HFFc6 (cell line): ENCODE measurements at places on chromosomes 6 and 20.

DNA sequence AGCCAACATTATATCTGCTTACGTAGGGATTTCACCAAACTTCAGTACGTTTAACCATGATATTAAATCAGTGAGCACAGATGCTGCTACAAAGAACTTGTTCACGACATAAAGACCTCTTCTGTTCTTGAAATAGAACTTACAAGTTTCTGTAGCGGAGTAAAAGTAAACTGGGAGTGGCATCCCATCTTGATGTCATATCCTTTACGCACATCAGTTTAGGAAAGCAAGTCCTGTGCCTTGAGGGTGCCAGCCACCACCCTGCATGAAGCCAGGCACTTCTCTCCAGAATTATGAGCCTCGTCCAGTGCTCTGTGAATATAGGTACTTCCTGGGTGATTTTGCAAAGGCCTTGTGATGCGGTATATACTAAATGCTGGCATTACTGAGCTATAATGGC lies 122.6 kb downstream of the BTBD3 start:
- no peak for DNase-seq

DNA sequence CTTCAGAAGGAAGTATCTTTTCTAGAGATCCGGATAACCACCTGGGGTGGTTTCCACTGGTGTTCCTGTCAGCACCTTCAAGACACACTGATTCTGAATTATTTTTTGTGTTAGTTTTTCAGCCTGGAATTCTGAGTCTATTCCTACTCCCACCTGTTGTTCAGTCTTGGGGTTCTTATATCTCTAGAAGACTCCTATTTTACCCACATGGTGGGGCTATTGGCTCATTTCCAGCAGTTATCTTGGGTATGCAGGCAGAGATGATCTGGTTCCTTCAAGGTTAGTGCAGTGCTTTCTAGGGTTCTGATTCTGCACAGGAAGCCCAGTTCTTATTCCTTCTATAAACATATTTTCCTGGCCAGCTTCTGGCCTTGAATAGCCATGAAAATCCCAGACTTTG lies 175.6 kb upstream of the PDE7B start:
- DNase-seq: peak; percentile 19

DNA sequence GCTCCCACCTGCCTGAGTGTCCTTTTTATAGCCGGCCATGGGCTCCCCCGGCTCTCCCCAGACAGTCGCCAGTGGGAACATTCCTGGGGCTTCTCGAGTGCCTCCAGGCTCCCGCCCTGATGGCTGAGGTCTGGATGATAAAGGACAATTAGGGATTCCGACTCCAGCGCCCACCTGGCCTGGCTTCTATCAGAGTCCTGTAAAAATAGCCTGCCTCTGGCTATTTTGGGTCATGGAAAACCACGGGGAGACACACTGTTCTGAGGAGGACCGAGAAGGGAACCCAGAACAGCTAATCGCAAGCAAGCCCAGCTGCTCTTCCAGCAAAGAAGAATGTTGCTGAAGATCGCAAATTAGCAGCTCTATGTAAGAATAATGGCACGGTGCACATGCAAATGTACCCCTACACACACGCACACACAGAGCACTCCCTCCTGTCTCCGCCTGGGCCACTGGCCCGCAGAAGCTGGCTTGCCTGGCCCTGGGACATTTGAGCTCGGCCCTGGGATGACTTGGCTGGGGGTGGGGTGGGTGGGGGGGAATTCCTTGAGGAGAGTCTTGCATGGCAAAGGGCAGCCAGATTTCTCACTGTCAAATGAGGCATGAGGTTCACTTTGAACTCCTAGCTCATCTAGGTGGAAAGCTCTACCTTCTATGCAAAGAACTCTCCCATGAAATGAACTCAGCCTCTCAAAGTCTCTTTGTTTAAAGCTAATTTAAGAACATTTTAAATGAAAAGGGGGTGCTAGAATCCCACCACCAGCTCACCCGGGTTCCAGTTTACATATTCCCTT lies 55.3 kb downstream of the CTCFL start:
- no peak for DNase-seq

GRCh38 chr6:48429021-48429420 lies 318.0 kb upstream of the PTCHD4 start:
- no peak for DNase-seq

- DNase-seq: no peak
Observed at GRCh38 chr6:49995278-49995677, 25.9 kb upstream of the DEFB113 start.
